Body of pancreas (tissue), 4 donors: ENCODE measurements at places on chromosomes 3 and 15.

DNA sequence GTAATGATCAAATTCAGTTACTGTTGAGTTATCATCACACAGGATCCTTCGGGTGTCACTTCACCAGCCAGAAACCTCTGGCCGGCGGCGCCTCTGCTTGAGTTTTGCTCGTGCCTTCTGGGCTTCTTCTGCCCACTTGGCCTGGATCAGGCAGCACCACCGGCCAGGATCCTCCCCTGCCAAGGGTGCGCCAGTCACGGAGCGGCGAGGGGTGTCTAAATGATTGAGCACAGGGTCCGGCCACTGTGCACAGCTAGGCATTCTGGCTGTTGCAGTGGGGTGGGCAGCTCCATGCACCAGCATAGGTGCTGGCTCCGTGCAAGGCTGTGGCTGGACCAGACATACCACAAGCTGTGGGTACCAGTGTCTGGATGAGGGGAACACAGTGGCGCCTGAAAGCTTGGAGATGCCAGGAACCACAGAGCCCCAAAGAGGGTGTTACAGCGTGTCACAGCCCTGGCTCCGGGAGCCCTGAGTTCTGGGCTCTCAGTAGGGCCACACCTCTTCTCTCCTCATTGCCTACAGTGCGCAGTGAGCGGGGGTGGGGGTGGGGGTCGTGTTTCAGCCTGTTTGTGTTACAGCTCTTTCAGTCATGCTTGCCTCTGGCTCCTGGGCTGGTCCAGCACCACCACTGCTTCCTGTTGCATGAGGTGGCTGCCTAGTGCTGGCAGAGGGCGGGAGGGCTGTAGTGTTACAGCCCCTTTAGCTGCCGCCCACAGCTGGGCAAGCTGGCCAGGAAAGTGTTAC is 169.4 kb downstream of the FNDC3B start:
- peak; percentile 13 for DNase-seq

GRCh38 chr3:15009167-15009566 is 55.9 kb downstream of the MRPS25 start:
- no peak for DNase-seq

GRCh38 chr3:17354341-17354740 is 388.1 kb downstream of the TBC1D5 start:
- DNase-seq = no peak

- peak; percentile 75 for DNase-seq
Observed at GRCh38 chr15:42581272-42581730, 5.9 kb downstream of the STARD9 start.

DNA sequence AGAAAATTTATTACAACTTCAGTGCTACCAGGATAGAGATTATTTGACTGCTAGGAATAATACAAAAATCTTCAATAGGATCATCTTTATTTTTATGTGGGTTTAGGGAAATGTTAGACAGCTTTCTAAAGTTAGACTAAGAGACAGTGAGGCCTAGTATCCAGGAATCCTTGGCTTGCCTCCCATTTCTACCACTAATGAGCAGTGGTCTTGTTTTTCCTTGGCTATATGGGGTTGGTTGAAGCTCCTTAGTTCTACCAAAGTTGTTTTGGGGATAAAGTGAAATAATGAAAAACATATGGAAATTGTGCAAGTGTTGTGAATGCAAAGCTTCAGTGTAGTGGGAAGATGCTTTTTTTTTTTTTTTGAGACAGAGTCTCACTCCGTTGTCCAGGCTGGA is 16.8 kb downstream of the AP4E1 start:
- DNase-seq = no peak

DNA sequence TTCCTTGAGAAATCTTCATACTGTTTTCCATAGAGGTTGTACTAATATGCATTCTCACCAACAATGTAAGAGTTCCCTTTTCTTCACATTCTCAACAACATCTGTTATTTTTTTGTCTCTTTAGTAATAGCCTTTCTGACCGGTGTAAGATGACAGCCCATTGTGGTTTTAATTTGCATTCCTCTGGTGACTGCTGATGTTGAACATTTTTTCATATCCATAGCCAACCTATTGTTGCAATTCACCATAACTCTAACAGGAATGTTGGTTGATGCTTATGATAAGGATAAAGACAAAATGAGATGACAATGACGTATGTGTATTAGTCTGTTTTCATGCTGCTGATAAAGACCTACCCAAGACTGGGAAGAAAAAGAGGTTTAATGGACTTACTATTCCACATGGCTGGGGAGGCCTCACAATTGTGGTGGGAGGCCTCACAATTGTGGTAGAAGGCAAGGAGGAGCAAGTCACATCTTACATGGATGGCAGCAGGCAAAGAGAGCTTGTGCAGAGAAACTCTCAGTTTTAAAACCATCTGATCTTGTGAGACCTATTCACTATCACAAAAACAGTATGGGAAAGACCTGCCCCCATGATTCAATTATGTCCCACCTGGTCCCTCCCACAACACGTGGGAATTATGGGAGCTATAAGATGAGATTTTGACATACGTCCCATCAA is 37.6 kb upstream of the RHCG start:
- no peak for DNase-seq

- no peak for DNase-seq
Observed at GRCh38 chr15:45157974-45158373, 28.2 kb downstream of the DUOX1 start.

DNA sequence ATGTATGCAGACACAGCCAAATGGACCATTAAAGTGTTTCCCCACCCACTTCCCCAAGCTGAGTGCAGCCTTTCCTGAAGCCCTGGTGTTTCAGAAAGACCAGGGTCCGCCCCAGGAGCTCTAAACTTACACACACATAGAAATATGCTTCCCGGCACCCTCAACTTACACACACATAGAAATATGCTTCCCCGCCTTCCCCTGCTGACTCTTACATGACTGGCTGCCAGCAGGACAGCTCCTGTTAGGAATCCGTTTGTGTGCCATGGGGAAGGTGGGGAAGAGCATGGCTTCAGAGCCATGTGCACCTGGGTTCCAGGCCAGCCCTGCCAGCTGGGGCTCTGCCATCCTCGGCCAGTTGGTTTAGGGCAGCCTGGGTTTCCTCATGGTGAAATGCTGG is 3.6 kb downstream of the CLEC3B start:
- DNase-seq = no peak

DNA sequence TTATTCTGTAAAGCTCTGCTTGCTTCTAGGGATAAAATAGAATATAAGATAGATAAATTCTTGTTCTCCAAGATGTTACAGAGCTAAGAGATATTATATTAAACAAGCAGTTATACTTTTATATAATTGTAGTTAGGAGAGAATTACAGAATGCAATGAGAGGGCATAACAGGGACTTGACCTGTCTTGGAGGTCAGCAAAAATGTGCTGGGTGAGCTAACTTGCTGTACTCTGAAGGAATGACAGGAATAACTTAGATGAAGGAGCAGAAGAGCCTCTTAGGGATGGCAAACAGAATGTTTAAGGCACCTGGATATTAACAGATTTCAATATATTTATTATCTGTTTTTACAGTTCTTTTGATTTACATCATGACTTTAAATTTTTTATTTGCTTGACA is 33.2 kb downstream of the ZNF654 start:
- no peak for DNase-seq

DNA sequence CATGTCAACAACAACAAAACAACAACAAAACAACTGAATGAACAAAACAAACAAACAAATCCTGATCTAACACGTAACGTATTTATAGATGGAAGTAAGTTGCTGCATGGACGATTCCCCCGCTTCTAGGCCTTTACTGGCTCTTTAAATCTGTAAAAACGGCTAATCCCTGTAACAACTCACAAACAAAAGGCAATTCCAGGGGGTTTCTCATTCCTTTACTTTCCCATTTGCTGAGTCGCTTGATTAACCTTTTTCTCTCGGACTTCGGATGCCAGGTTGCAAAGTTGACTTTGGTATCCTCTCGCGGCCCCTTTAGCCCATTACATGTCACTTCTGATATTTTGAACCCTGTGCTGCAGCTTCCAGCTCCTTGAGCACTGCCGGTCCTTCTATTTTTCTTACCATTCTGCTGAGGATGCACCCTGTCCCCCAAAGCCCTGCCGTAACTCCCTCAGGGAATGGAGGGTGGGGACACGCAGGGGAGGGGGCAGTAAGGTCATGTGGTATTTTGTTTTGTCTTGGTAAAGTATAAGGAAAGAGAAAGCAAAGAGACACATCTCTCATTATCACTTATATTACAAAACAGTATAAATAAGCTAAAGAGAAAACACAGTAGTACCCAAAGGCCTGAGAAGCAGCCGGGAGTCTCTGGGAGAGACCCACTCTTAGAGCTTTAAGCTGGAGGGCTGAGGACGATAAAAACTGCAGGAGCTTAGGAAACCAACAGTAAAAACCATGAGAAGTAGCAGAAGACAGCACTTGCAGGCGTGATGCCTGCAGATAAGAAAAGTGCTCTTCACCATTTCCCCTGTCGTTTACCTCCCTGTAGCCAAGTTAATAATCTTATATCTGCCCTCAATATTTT is 457.8 kb upstream of the ZNF717 start:
- no peak for DNase-seq

DNA sequence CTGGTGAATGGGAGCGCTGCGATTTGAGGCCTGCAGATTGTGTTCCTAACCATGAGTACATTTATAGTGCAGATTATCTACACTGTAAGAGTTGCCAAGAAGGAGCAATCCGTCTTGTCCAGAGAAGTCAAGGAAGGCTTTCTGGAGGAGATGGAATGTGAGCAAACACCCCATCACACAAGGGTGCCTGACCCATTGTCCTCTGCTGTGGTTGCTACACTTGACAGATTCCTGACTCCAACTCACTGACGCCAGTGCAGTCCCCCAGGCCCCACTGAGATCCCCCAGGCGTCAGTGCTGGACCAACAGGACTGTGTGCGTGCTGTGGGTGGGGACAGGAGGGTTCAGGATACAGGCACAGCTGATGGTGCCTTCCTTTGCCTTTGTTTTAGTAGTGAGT is 135.9 kb upstream of the TPM1 start:
- DNase-seq = no peak

GRCh38 chr3:8573342-8573926 is 71.2 kb downstream of the SSUH2 start:
- DNase-seq = no peak

DNA sequence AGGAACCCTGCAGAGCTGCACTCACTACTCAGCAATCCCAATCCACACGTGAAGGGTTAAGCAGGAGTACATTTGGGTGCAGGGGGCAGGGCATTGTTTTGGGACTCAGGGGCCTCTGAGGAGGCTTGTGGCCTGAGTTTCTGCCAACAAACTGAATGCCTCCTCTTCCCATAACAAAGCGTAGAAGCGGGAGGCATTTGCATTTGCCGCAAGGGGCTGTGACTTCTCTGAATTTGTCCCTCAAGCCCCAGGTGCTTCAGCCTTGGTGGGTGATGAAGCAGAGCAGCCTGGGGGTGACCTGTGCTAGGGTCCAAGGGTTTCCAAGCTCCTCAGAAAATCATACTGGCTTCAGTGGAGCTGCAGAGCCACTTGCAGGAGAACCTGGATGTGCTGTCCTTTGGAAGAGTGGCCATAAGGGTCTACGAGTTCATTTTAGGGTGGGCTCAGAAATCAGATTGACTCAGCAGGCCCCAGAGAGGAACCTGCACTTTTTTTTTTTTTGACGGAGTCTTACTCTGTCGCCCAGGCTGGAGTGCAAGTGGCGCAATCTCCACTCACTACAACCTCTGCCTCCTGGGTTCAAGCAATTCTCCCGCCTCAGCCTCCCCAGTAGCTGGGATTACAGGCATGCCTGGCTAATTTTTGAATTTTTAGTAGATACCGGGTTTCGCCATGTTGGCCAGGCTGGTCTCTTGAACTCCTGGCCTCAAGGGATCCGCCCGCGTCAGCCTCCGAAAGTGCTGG is 1.4 kb upstream of the RPSA start:
- DNase-seq = no peak

DNA sequence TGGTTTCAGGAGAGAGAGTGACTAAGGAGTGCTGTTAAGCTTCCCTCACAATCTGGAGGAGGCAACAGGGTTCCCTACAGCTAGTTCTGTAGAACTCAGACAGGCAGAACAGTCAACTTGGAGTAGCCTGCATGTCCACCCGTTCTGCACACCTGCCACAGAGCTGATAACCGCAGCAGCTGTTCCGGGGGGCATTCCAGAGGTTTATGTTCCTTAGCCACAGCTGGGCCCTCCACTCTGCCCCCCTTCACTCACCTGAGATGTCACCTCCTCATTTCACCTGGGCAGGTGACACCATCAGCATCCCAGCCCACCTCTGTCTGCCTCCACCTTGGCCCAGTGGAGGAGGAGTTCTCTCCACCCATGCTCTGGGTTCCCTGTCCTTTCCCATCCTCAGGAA is 22.6 kb downstream of the XYLB start:
- DNase-seq = no peak

DNA sequence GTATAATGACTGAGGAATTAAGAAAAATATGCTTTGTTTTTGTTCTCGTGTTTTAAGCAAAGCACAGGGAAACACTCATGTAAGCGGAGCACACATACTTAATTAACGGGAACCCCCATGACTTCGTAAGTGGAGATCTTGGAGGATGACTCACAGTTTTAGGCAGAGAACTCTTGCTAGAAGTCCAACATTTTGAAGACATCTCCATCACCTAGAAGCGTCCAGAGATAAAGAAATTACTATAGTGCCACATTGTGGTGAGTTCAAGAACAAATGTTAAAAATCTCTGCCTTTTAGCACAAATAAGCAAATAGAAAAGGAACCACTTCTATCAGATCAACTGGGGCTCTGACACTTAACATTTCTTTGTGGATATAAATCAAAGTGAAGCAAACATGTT is 194.1 kb upstream of the ARHGEF26 start:
- no peak for DNase-seq

GRCh38 chr3:69671082-69671952 is 67.9 kb upstream of the MITF start:
- DNase-seq = no peak

DNA sequence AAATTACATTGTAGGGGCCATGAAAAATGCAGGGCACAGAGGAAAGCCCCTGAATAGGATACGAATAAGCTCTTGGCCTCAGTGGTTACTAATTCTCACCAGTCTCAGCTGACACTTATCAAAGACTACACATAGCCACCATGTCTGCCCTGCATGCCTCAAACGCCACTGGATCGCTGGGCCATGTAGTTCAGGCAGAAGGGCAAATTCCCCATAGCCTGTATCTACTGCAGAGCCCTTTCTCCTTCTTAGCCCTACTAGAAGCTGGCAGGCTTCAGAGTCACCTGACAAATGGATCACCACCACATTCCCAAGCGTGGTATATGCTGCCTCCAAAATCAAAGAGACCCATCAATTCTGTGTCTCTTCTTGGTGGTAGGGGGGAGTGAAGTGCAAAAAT is 177.4 kb downstream of the MINAR1 start:
- no peak for DNase-seq

- no peak for DNase-seq
Observed at GRCh38 chr15:45121706-45122417, 7.7 kb downstream of the DUOXA2 start.

GRCh38 chr15:81384891-81385720 is 11.1 kb upstream of the TMC3 start:
- DNase-seq = peak; percentile 52

DNA sequence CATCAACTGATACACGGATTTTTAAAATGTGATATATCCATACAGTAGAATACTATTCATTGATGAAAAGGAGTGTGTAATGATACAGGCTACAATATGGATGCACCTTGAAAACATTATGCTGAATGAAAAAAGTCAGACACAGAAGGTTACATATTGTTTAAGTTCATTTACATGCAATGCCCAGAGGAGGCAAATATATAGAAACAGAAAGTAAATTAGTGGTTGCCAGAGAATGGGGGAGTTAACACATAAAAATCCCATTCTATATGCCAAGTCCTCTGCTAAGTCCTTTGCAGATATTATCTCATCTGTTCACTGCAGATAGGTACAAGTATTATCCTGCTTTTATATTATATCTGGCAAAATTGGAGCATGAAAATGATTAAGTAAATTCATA is 22.1 kb upstream of the CDIN1 start:
- DNase-seq = no peak

- no peak for DNase-seq
Observed at GRCh38 chr3:64890466-64890865, 202.7 kb upstream of the ADAMTS9 start.
